ENCODE measurements at places on chromosomes 16 and 17.

GRCh38 chr17:78797691-78798585 lies 15.9 kb upstream of the CYTH1 start:
- no peak for DNase-seq

DNA sequence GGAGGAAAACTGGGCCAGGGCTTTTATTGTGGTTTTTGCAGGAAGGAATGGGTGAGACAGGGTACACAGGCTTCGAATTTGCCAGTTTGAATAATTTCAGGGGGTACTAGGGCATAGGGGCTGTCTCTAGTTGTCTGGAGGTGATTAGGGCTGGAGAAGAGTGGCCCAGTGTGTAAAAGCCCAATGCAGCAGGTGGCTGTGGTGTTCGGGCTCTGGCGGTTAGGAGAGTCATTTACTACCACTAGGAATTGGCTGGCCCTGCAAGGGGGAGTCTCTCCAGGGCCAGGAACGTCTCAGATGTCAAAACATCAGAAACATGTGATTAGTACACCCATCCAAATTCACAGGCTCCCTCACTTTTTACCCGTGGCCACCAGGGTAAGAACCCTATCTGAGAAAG lies 50.3 kb downstream of the GINS3 start:
- no peak for DNase-seq

GRCh38 chr16:4370570-4371356 lies 885 bp upstream of the VASN start:
- no peak for DNase-seq

GRCh38 chr17:69170377-69170776 lies 28.7 kb upstream of the ABCA6 start:
- DNase-seq, result no peak

- peak; percentile 69 for DNase-seq
Observed at GRCh38 chr17:36703860-36704266, 102.5 kb downstream of the MRM1 start.

GRCh38 chr17:75088465-75089417 lies 987 bp downstream of the SLC16A5 start:
- DNase-seq, result no peak

DNA sequence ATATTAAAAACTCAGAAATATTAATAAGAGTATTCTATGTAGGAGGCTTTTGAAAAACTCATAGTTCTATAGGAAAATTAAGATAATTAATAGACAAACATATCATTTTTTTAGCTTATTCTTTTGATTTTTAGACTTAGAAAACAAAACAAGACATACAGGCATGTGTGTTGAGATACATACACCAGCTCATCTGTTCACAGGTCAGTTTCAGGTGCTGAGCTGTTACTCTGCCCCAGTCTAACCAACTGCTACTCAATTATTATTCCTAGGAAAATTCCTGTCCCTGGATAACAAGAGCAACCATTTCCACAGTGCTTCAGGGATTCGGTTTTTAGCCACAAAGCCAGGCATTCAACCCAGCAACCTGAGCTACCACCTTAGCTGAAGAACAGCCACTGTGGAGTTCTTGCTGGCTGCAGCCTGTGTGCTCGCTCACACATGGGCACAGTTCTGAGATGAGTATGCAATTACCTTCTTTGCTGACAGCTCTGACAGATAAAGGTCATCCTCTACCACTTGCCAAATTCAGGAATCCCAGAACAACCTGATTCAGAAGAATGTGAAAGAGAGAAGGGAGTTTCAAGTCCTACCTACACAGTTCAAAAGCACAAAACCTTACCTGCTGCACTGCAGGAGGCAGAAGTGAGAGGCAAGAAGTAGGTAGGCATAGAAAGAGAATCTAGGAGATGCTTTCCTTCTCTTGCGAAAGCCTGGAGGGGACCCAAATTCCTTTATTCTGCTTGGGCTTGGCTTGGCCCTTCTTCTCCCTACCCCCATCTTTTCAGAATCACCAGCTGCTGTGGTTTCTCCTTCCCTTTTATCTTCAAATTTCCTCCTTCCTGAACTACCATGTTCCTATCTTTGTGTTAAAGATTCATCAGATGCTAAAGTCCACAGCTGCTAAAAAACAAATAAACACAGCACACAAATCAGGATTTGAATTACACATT lies 62.7 kb downstream of the TEX2 start:
- peak; percentile 31 for DNase-seq

GRCh38 chr16:1997494-1998359 lies 8.0 kb downstream of the SYNGR3 start:
- no peak for DNase-seq

DNA sequence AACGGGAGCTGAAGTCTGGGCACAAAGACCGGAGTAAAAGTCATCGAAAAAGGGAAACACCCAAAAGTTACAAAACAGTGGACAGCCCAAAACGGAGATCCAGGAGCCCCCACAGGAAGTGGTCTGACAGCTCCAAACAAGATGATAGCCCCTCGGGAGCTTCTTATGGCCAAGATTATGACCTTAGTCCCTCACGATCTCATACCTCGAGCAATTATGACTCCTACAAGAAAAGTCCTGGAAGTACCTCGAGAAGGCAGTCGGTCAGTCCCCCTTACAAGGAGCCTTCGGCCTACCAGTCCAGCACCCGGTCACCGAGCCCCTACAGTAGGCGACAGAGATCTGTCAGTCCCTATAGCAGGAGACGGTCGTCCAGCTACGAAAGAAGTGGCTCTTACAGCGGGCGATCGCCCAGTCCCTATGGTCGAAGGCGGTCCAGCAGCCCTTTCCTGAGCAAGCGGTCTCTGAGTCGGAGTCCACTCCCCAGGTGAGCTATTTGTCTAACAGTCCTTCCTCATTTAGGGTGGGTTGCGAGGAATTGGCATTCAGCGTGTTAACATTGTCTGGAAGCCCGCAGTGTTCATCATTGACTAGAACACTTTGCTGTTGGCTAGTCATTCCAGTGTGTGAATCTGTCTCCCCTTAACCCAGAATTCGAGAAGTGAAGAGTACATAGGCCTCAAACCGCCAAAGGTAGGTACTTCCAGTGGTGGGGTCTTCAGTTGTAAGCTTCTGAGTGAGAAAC lies 1.5 kb downstream of the CDK12 start:
- no peak for DNase-seq

- DNase-seq, result no peak
Observed at GRCh38 chr16:82031116-82032084, 3.7 kb upstream of the HSD17B2 start.

- no peak for DNase-seq
Observed at GRCh38 chr17:5194346-5194745, 2.7 kb upstream of the ZNF594 start.

GRCh38 chr16:53502331-53503269 lies at the start of gene AKTIP:
Gene AKTIP (minus strand): TSS chr16:53503209. CDS start chr16:53500259, 2,950 bp downstream.
- DNase-seq, result peak; percentile 65

- no peak for DNase-seq
Observed at GRCh38 chr17:79028496-79029326, 4.7 kb downstream of the C1QTNF1 start.

DNA sequence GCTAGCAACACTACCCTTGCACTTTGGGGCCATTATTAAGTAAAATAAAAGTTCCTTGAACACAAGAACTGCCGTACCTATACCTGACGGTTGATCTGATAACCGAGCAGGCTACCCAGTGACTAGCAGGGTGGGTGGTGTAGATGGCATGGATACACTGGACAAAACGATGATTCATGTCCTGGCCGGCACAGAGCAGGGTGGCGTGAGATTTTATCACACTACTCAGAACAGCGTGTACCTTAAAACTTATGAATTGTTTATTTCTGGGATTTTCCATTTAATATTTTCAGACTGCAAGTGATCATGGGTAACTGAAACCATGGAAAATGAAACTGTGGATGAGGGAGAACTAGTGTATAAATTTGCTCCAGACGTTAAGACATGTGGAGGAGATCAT lies 41.0 kb upstream of the MSI2 start:
- DNase-seq, result no peak

- peak; percentile 11 for DNase-seq
Observed at GRCh38 chr17:16286947-16287562, 66.2 kb downstream of the CENPV start.

DNA sequence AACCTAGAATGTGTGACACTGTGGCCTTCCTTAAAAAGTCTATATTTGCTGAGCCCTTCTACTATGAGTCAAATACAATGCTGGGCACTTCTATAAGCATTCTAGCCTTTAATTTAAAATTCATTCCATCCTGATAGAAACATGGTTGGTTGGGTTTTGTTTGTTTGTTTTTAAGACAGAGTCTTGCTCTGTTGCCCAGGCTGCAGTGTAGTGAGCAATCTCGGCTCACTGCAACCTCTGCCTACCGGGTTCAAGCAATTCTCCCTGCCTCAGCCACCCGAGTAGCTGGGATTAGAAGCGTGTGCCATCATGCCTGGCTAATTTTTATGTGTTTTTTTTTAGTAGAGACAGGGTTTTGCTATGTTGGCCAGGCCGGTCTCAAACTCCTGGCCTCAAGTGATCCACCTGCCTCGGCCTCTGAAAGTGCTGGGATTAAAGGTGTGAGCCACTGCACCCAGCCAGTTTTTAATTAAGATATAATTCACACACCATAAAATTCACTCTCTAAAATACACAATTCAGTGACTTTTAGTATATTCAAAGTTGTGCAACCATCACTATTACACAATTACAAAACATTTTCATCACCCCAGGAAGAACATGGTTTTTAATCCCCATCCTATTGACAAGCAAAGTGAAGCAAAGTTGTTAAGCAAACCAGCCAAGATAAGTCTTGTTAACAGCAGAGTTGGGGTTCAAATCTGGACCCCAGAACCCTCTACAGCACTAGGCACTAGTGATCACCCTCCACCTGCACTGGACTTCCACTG lies 42.8 kb downstream of the CMTM4 start:
- DNase-seq, result no peak

DNA sequence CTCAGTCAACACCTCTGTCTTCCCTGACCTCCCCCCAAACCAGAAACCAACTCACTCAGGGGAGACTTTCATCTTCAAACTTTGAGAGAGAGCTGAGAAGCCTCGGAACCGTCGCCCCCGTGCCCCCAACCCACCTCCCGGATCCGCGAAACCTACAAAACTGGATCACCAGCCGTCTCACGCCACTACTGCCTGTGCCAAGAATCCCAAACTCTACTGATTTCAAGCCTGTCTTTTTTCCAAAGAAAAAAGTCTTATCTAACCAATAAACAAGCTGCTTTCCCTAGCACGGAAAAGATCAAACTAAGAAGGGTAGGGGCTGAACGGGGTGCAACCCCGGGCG lies 2.0 kb downstream of the AXIN2 start:
- DNase-seq, result no peak

- no peak for DNase-seq
Observed at GRCh38 chr17:15480204-15480603, 12.8 kb upstream of the CDRT4 start.

DNA sequence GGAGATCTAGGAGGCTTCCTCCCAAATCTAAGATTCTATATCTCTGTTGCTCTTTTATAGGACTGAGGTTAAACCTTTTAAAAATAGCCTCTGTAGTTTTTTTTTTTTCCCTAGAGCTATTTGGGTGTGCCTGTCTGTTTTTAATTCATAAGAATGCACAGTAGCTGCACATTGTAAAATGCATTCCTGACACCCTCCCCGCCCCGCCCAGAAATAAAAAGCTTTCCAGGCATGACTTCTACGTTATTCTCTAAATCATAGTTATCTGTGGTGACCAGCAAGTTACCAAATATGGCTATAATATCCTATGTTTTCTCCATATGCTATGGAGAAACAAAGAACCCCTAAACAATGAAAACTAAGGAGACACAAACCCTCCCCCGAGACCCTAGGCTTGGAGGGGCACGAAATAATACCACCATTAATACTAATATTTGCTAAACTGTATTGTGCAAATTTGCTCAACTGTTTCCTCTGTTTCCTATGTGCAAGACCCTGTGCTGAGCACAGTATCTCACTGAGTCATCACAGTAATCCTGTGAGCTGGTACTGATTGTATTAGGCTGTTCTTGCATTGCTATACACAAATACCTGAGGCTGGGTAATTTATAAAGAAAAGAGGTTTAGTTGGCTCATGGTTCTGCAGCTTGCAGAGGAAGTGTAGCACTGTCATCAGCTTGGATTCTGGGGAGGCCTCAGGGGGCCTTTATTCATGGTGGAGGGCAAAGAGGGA lies 388.3 kb downstream of the CA10 start:
- no peak for DNase-seq

GRCh38 chr17:14693382-14693781 lies 392.5 kb downstream of the HS3ST3B1 start:
- DNase-seq, result no peak

GRCh38 chr16:17244872-17245551 lies 225.7 kb downstream of the XYLT1 start:
- no peak for DNase-seq

DNA sequence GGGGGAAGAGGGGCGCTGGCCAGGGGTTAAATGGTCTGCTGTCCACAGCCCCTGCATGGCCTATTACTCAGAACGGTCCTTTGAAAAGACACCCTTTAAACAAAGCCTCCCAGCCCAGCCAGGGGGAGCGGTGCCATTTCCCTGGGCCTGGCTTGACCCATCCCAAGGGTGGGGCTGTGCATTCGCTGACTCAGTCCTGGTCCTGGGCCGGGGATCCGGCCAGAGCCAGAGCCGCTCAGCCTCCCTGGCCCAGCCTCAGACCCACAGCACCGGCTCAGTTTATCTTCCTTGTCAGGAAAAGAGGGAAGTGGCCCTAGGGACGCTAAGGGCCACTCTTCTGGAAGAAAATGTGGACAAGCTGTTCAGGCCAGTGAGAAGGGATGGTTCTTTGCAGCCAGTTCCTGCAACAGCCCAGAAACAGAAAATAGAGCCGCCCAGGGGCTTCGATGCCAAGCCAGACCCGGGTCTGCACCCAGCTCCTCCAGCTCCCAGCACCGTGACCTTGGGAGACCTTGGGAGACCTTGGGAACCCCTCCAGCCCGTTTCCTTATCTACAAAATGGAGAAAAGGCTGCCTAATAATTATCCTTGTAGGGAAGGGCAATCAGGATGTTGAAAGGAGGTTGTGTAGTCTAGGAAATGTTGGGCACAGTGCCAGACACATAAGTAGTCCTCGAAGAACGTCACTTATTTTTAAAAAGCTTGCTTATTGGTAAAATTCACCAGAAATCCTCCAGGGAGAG lies 82.5 kb downstream of the ZDHHC7 start:
- DNase-seq, result no peak

DNA sequence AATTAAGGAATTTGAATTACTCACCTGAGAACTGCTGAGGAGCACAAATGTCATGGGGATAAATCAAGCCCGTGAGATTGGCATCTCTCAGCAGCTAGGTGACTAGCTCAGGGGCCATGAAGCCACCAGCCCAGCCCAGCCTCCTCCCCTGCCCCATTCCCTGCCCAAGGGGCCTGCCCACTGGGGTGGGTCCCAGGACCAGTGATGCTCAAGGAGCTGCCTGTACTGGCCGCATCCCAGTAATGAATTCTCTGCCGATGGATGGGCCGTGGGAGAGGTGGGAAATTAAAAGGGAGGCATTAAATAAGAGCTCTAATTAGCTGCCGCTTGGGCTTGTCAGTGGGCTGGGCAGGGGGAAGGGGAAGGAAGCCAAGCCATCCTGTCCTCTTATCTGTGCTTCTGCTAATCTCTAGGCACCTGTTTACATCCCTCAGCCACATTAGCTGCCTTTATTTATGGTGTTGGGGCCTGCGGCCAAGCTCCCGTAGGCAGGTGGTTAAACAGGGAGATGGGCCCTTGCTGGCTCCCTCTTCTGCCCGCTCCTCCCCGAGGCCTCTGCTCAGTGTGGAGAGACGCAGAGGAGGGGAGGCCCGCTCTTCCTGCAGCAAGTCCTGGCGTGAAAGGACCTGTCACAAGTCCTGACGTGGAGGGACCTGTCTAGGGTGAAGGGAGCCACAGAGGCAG lies 48.8 kb downstream of the PIPOX start:
- no peak for DNase-seq

- DNase-seq, result no peak
Observed at GRCh38 chr17:56269556-56270389, 116.5 kb downstream of the ANKFN1 start.

Measured in activated naive CD4-positive, alpha-beta T cell treated with anti-CD3 and anti-CD28 coated beads, Interleukin-2, amount 50 U/mL, for 72 hours (primary cell).